ENCODE measurements at places on chromosomes 6 and 20.

DNA sequence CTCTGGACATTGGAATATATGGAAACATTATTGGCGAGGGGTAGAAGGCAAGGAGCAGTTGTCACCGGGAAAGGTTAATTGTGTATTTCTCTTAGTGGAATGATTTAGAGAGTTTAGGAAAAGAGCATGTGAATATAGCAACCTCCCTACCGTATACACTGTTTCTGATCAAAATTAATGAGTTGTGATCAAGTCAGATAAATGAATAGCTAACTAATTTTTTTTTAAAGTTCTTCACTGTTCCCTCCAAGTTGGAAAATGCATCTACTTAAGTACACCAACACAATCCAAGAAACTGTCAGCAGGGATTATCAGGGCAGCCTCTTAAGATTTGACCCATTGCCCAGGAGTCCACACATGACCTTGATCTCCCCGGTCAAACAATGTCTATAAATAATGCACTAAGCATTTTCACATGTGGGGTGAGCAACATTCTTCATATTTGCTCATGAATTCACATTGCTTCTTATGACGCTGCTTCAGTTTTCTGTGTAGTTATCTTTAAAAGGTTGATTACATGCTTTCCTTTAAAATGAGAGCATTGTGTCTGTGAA, 680.8 kb upstream of the NRSN1 start:
- no peak for DNase-seq

- no peak for DNase-seq
Measured at GRCh38 chr6:141313986-141314385, 818.7 kb upstream of the GJE1 start.

DNA sequence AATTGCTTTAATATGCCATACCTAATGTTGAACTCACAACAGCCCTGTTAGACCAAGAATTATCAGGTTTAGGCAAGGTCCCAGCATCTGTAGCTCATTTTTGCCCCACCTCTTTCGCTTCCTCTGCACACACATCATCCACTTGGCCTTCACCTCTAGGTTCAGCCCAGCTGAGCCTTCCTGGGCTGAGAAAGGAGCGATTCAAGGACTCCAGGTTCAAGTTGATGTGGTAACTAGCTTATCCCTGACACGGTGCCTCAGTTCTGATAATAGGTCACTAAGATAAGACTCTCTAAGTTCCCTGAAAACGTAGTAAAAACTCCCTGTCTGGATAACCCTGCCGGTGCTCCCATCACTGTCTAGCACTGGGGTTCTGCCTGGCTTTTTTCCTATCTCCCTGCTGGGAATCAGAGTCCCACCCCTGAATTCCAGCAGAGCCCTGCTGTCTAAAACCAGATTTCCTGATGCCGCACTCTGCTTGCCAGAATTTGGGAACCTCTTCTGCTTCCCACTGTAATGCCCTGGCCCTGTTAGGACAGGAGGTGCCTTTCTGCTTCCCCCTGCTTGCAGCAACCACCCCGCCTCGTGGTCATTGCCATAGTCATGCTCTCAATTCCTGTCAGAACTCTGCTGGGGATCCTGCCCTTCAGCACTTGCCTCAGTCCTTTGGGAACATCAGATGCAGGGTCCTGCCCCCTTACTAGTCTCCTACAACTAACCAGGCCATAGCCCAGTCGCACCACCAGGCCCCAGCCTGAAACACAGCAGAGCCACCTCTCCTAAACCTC, 47.6 kb downstream of the ALDH8A1 start:
- DNase-seq: no peak

DNA sequence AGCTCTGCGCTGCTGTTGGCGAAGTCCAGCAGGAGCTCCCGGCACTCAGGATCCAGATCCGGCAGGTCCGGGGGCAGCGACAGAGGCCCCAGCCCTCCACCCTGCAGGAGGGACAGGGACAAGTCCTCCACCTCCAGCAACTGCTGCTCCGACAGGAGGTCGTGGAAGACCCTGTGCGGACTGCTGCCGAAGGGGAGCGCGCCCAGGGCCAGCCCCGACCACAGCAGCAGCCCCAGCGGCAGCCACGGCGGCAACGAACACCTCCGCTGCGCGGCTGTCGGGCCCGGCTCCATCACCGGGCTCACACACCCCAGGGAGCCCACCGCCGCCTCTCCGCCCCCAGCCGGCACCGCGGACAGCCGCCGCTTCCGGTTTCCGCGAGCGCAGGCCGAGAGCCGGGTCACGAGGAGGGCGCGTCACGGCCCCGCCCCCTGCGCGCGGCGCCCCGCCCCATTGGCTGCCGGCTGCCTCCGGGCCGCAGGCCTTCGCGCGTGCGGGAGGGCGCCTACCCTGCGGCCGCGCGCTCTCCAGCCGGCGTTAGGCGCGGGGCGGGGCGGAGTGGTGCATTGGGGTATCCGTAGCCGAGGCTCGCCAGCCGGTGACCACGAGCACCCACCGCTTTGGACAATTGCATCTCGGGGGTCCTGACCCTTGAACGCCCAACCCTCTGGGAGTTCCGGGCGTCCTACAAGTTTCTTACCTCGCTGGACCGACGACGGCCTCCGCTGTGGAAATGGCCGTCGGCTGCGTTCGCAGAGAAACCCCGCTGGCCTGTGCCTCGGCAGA, at the start of gene OSTM1:
OSTM1 (minus strand) TSS at position 383 of the 786 bp plus-strand sequence; CDS start at position 293, 90 bp downstream.
- peak; percentile 95 for DNase-seq

DNA sequence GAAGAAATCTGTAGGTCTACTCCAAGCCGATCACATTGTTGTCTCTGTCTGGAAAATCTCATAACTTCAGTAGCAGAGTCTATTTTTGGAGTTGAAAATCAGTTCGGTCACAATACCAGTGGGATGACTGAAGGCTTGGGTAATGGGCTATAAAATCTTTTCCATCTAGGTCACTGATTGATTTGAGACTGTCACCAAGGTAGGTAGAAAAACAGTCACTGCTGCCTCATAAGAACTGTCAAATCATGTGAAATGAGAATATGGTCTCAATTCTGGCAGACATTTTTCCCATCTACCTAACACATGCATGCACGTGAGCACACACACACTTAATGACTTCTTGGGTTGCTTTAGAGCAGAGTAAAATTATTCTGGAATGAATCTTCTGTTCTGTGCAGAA, 1162.8 kb upstream of the CITED2 start:
- no peak for DNase-seq

DNA sequence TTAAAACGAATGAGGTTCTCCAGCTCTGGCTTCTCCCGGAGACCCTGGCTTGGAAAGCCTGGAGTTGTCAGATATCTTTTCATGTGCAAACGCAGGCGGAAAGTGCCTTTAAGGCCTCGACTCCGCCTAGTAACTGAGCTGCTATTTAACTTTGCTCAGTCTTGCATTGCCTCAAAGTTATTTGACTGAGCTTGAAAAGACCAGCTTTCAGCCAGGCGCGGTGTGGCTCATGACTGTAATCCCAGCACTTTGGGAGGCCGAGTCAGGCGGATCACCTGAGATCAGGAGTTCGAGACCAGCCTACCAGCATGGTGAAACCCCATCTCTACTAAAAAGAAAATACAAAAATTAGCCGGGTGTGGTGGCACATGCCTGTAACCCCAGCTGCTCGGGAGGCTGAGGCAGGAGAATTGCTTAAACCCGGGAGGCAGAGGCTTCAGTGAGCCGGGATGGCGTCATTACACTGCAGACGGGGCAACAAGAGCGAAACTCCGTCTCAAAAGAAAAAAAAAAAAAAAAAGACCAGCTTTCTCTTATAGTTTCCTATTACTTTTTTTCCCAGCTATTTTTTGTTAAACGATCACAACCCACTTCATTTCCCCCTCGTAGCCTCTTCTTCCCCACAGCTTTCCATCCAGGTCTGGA, 1.9 kb downstream of the GCNT2 start:
- no peak for DNase-seq

DNA sequence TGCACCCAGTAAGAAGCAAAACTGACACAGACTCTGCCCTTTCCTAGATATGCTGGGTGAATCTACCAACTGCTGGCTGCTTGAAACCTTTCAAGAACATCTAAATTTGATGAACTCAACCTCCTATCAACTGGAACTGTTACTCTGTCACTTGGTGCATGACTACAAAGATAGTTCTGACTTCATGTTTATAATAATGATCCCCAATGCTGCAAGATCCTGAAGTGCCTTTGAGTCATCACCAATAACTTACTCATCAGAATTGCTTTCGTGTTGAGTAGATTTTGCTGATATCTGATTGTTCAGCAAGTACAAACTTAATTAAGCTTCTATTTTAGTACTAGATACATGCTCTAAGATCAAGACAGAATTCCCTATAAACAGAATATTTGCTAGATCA, 100.2 kb upstream of the ARMC2 start:
- DNase-seq: no peak

DNA sequence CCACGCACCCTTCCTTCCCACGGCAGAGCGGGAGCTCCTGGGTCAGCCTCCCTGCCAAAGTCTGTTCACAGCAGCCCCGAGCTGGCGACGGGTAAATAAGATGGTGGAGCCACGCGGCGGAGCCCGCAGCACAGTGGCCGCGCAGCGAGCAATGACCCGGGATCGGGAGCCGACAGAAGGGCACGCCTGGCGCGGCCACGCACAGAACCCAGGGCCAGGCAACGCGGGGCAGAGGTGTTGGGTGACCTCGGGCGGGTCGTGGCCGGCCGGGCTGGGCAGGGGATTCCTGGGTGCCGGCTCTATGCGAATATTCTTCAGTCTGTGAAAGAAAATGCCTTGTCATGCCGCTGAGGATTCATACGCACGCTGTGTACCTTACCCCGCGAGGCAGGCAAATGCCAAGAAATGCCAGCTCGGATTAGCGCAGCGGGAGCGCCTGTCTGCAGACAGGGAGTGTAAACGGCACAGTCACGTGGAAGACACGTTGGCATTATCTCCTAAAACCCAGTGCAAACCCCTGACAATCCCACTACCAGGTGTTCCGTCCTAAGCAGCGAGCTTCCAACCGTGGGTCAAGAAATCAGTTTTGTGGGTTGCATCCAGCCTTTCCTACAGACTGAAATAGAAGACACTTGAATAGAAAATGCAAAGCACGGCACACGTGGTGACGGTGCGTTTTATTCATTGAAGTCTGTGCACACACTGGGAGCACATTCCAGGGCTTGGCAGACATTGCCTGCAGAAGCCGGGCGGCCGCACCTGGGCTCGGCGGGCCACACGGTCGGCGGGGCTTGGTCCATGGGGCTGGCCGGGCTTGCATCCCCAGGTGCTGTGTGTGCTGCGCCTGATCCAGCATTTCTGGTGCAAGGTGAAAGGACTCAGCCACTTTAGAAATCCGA, 18.3 kb downstream of the CHRNA4 start:
- no peak for DNase-seq

- peak; percentile 33 for DNase-seq
Measured at GRCh38 chr6:109793792-109794191, 102.7 kb downstream of the FIG4 start.

- DNase-seq: no peak
Measured at GRCh38 chr20:46142124-46142523, 24.0 kb downstream of the CD40 start.

DNA sequence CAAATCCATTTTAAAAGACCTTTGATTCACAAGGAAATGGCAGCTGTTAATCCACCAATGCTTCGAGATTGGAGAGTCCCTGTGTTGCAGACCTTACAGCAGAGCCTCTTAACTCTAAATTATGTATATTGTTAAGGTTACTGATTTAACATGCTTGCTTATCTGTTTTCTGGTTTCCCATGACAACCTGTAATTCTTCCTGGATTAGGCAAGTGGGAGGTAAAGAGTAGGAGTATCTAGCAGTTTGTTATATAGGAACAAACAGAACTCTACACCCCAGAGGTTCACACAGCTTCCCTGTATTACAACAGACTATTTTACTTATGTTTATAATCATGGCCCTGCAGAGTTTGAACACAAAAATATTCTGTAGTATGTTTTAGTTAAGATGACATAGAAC, 39.5 kb downstream of the NKX2-4 start:
- DNase-seq: no peak

DNA sequence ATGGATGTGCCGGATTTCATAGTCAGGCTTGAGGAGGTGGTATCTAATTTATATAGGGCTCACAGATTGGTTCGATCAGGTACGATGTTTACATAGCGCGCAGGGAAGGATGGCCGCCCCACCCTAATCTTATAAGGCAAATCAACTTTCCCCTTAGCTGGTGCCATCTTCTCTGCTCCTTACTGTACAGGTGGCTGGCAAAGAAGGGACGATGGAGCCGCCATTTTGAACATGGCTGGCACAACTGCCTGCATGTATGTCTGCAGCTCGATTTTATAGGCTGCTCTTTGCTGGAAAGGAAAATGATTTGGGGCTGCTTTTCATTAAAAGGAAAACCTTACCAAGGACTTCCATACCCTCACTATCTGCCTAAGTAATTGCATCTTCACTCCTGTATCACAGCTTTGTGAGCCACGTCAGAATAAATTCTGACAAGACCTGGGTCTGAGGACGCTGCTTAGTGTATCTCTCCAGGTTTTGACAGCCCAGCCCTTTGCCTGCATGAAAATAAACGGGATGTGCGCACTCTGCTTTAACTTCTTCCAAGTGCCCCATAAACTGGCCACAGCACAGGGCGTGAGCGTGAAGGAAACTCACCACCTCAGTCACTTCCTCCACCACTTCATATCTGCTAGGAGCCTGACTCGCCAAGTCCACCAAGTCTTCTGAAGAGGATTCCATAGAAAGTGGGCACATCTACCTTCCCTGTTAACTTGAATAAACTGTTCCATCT, 109.4 kb upstream of the ARMC2 start:
- DNase-seq: peak; percentile 33

- no peak for DNase-seq
Measured at GRCh38 chr6:158934157-158934556, 65.8 kb downstream of the RSPH3 start.

DNA sequence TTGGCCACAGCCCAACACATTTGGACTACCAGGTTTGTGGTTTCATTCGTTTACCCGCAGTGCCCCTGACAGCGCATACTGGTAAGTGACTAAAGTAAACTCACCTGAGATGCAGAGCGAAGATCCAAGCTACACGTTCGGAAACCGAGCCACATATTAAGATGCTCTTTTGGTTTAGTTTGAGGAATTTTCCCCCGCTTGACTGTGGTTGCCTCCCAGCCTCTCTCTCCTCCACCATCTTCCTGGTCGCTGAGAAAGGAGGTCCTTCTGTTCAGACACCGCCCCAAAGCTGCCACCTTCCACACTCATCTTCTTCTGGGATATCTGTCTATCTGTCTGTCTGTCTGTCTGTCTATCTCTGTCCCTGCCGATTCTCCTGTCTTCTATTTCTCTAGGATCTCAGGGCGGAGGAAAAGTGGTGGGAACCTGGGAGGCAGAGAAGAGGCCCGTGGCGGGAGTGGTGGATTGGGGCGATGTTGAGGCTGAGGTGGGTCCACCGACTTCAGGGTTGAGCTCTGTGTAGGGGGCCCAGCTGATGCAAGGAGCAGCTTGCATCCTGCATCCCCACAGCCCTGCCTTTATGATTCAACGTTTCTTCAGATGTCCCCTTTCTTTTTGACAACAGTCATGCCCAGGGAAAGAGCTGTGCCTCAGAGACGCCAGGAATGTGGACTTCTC, 196.9 kb upstream of the ZNF184 start:
- DNase-seq: no peak
